ENCODE measurements at places on chromosomes 13 and 19.

DNA sequence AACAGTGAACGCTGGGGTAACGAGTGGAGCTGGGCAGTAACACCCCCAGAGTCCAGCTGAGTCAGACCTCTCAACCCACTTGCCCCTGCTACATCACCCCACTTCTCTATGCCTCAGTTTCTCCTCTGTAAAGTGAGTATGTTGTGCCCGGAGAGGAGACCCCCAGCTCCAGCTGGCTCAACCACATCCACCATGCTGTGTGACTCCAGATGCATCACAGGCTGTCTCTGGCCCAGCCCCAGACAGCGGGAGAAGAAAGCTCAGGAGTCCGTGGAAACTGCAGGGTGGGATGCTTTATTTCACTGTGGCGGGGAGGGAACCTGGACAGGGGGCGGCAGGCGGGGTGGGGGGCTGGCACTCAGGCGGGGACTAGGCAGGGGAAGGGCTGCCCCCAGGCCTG, 9.6 kb upstream of the ELL start:
- no peak for DNase-seq

DNA sequence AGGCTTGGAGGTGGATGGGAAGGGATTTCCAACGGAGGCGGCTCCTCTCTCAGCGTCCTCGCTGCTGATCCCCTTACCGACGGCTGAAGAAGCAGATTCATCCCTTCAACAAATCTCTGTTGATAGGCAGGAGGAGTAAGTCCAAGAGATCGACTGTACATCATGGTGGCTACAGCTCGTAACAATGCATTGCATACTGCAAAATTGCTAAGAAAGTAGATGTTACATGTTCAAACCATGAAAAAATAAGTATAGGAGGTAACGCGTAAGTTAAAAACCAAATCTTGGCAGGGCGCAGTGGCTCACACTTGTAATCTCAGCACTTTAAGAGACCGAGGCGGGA, 468 bp upstream of the SLC39A3 start:
- DNase-seq, result no peak

GRCh38 chr13:35530581-35530980, 54.1 kb upstream of the MAB21L1 start:
- DNase-seq, result no peak

- no peak for DNase-seq
Measured at GRCh38 chr13:75385708-75386083, 96.3 kb downstream of the TBC1D4 start.

GRCh38 chr13:79307433-79307861, 98.6 kb downstream of the RBM26 start:
- no peak for DNase-seq

GRCh38 chr13:33401238-33401637, 115.7 kb upstream of the STARD13 start:
- DNase-seq, result peak; percentile 41

DNA sequence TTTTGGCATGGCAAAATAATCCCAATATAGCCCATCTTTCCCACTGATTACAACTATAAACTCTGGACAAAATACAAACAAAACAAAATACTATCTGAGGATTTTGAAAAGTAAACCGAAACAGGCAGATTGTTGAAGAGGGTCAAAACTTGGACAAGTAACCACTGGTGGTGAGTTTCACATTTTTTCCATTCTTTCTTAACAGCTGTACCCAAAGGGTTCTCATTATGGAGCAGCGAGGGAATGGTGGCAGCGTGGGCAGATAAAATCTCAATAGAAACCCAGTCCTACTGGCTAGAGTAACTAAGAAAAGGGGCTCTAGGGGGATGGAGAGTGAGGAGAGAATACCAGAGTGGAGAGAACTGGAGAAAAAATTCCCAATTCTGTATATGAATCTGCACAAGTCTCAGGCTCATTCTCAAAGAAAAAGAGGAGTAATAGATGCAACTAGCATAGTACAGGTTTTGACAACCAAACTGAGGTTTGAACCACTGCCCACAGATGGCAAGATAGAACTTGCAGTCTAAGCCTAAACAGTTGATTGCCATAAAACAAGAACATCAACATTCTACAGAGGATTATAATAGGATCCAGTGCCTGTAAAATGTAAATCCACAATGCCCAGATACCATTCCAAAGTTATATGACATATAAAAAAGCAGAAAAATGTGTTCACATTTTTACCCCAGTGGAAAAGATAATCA, 284.5 kb downstream of the KCNRG start:
- DNase-seq, result no peak

- DNase-seq, result no peak
Measured at GRCh38 chr13:58698531-58698930, 1067.0 kb downstream of the PCDH17 start.

DNA sequence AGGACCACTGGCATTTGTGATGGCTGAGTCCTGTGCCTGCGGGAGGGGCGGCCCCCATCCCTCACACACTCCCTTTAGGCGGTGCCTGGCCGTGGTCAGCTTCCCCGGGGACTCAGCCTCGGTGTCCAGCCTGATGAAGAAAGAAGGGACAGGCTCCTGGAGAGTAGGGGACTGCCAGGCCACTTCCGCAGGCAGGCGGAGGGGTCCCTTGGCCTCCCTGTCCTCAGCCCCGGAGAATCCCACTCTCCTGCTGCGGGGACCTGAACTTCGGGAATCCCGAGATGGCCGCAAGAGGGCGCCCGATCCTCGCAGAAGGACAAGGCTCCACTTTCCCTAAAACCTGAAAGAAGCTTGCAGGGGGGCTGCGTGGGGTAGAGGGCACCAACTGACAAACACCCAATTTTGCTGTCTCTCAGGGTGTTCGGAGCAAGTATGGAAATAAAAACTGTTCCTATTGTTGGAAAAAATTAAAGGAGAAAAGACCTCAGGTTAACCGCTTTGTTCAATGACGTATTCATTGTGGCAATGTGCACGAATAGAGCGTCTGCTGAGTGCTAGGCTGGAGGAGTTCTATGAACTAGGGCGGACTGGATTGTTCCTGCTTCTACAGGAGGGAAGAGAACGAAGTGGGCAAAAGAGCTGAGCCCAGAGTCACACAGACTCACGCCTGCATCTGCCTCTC, 297.3 kb downstream of the ZNF536 start:
- peak; percentile 69 for DNase-seq

DNA sequence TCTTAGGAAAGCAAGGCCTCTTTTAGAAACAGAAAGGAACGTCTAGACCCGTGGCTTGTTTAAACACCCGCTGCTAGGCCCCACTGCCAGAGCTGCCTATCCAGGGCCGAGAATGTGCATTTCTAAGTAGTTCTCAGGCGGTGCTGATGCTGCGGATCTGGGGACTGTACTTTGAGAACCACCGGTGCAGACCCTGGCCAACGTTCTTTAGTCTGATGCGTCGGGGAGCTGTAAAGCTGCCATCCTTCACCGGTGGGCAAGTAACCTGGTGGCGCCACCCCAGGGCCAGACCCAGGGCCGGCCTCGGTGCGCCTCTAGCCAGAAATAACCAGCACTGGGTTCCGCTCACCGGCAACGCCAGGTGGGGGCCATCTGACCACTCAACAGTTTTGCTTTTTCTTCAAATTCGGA, 47.1 kb downstream of the TGDS start:
- peak; percentile 72 for DNase-seq

DNA sequence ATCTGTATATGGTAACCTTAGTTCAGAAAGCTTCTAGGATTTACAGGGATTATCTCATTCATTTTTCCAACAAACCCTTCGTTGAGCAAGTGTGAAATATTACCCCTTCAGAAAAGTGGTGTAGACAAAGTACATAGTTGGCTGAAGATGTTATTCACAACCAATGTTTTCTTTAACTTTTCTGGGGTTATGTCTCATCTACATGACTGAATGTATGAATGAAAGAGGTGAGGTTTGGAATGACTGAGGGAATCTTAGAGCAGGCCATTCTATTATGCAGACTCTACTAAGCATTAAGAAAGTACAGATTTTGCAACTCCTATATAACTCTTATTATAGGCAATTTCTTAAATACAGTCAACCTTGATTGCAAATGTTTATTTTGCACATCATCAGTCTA, 167.2 kb downstream of the NDFIP2 start:
- no peak for DNase-seq

DNA sequence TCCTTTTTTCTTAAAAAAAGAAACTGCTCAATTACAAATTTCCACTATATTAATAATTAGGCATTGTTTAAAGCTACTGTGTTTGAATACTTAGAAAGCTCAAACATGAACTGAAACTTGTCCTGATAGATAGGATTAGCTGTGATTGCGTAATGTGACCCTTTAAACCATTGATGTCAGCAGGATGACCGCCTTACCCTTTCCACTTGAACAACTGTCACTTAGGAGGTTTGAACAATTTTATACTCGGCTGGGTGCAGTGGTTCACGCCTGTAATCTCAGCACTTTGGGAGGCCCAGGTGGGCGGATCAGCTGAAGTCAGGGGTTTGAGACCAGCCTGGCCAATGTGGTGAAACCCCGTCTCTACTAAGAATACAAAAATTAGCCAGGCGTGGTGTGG, 2.9 kb downstream of the LAMP1 start:
- DNase-seq, result no peak

All from heart left ventricle (tissue), 16 donors.